Activated T-helper 1 cell treated with anti-CD3 and anti-CD28 coated beads, Interleukin-2, amount 50 U/mL, for 16 hours (primary cell): ENCODE measurements at places on chromosomes 2 and 18.

- DNase-seq, result no peak
These were observed 25.4 kb upstream of the GLI2 start for GRCh38 chr2:120710256-120710655.

DNA sequence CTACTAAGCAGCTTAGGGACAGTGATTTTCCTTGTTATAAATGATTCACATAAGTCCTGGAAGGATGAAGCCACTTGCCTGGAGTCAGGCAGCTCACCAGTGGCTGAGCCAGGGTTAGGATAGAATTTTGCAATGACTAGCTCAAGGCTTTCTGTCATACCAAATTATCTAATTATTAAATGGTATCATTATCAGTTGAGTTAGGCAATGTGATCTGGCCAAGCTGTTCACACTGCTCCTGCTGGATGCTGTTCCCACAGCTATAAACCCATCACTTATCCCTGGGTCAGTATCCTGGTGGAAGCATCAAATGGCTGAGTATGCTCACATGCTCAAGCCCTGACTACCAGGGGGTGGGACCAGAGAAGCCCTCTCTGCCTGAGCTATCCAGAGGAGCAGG lies 235.2 kb downstream of the MTX2 start:
- DNase-seq, result no peak

GRCh38 chr18:28127763-28128658 lies 48.9 kb downstream of the CDH2 start:
- DNase-seq, result no peak

DNA sequence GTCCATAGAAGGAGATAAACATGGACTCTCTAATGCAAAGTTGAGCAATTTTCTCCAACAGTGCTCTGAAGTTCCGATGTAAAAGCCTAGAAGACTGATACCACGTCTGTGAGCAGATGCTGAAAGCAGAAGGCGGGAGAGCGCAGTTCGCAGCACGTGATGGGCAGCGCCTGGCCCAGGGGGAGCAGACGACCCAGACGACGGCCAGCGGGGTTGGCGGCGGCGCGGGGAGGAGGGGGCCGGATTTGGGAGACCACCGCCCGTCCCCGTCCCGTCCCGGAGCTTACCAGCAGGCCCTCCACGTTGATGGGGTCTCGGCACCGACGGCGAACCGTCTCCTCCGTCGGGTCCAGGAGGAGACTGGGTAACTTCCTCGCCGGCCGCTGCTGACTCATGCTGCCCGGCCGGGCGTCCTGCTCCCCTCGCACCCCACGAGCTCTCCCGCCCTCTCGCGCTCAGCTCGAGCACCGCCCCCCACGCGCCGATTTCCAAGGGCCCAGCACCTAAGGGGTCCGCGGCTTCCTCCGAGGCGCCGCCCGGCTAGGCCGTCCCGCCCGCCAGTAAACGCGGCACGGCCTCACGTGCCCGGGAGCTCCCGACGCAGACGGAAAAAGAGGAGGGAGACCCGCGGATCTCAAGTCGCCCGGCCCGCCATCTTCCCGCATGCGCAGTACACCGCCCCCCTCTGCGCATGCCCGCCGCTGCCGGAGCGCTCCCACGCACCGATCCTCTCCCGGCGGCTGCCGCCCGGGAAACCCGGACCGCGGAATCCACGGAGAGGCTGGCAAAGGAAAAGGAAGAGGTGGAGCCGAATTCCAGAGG lies at the start of gene E2F6:
Gene E2F6, minus strand, starts transcription at position 677 of the 822 bp plus-strand sequence. Its CDS starts 282 bp downstream, at position 395.
- peak; percentile 80 for DNase-seq

GRCh38 chr18:23087352-23087751 lies 47.9 kb upstream of the CABLES1 start:
- no peak for DNase-seq

DNA sequence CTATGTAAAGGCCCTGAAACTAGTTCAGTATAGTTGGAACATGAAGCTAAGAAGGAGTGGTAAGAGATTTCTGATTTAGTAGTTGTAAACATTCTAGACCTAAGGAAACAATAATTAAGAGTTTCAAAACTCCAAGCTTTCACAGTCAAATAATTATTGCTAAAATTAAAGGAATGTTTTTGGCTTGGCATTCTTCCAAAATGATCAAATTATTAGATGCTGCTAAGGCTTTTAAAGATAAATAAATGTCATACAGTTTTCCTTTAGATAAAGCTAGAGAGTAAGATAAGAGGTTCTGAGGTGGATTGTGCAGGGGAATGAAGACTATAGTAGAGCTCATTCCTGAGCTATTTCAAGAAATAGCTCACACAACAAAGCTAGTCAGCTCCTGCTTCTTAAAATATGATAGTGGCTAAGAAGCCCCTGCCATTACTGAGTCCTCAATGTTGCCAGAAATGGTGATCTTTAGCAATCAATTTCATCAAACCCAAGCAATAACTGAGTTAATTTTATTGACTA lies 45.3 kb downstream of the ZC3H15 start:
- no peak for DNase-seq

DNA sequence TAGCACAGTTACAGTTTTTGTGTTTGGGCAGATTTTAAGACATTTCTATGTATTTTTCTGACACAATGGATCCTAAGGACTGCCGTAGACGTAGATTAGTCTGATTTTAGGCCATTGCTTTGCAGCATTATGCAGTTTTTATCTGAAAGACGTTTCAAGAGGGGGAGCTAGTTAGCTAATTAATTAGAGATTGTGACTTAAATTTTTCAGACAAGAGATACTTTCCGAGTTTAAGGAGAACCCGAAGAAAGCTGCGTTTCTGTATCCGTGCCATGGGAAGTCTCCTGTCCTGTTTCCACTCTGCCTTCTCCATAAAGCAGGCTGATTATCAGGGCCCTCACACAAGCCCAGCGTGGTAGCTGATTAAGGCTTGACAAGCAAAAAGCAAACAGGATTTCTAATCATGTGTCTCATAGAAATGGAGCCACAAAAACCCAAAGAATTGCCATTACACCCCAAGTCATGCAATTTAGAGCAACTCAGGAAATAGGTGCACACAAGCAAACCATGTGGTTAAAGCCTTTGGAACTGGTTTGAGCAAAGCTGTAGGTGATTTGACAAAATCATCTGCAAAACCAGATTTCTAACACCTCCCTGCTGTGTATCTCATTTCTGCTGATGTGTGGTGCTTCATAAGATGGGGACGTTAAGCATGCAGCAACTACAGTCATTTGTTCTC lies 808.1 kb downstream of the RNF144A start:
- no peak for DNase-seq

GRCh38 chr2:63424329-63425078 lies 163.8 kb downstream of the WDPCP start:
- no peak for DNase-seq

DNA sequence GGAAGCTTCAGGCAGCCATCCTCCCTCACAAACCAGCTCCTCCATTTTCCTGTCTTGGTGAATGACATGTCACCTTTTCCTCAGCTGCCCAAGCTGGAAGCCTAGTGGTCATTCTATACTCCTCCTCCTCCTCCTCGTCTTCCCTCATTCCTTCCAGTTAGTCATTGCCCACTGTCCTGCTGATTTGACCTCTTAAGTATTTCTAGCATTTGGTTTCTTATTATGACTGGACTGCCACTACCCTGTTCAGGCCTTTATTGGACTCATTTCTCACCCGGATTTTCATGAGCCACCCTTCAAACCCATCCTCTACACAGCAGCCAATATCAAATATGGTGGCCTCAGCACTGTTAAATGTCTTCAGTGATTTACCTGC lies 21.9 kb upstream of the MGAT5 start:
- DNase-seq, result no peak

DNA sequence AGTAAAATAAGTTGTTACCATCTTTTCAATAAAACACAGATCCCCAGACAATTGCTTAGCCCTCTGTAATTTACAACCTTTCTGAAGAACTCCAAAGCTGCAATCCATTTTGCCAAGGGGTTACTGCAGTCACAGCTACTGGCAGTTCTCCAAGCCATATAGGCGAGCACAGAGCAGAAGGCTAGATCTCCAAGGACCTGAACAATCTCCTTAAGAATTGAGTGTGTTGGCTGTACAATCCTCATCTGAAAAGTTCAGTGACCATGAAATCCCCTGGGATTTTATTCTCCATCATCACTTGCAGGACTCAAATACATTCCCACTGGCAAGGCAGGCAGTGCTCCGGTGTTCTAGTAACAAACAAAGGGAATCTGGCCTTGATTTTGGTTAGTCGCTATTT lies 103.9 kb upstream of the LRP1B start:
- DNase-seq, result no peak

GRCh38 chr18:66457245-66457644 lies 146.6 kb downstream of the CDH19 start:
- DNase-seq, result no peak

GRCh38 chr18:40687399-40687798 lies 1267.6 kb upstream of the PIK3C3 start:
- DNase-seq, result no peak

DNA sequence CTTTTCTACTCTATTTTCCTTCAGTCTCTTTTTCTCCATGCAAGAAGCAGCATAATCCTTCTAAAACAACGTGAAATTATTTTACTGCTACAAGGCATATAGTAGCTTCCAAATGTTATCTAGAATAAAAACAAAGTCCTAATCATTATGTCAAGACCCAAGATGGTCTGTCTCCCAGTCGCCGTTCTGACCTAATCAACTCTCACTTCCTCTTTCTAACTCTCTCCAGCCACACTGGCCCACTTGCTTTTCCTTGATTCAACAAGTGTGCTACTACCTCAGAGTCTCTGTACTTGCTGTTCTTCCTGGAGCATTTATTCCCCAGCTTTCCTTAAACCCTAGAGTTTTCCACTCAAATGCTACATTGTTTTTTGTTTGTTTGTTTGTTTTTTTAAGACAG lies 1491.2 kb downstream of the LRP1B start:
- DNase-seq, result no peak

DNA sequence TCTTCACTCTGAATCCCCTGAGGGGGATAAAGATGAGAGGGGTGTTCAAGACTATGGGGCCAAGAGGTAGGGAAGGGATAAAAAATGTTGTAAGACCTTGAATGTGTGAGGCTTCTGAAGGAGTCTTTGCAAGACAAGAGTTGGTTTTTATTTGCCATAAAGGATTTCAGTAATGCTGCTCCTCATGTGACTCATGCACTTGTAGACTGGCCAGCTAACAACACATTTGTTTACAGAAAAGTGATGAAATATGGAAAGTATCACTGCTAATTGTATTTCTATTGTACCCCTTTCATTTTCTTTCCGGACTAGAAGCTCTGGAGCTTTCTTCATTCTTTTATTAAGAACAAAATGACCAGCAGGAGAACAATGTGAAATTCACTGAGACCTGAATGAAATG lies 782.1 kb downstream of the EPHA4 start:
- no peak for DNase-seq

- DNase-seq, result no peak
These were observed 103.3 kb downstream of the ZNF516 start for GRCh38 chr18:76391746-76392145.

GRCh38 chr2:169280502-169280901 lies 81.8 kb downstream of the LRP2 start:
- DNase-seq, result no peak

DNA sequence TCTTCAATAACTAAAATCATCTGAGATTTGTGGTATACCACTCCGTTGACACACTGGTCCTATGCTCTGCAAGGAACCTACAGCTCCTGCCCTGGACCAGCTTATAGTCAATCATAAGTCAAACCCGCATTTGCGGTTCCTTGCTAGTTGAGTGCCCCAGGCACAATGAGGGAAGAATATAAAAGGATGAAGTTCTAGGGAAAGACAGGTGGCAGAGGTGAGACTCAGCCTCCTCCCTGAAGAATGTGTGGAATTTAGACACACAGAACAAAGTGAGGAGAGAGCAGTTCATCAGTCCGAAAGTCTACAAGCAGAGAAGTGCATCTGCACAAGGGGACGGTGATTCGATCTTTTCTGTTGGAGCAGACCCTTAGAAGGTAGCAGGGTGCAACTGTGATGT lies 615.0 kb upstream of the FANCL start:
- no peak for DNase-seq

GRCh38 chr2:159712929-159713420 lies 669 bp downstream of the MARCHF7 start:
- no peak for DNase-seq

GRCh38 chr2:102112271-102112670 lies 30.3 kb upstream of the IL1R1 start:
- no peak for DNase-seq

DNA sequence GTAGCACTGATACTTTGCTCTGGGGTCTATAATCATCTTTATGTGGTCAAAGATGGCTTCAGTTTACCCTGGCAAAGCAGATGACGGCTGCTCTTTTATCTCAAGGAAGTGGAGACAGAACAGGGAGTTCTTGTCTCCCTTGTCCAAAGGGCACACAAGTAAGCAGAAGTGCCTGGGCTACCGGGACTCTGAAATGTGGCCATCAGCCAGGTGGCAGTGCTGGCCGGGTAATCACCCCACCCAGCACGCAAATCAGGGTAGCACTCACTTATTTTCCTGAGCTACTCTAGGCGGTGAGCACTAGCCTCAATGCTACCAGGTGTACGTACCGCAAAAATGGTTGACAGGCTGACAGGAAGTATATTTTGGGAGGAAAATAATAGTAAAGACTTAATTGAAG lies 119.7 kb upstream of the ETAA1 start:
- no peak for DNase-seq

DNA sequence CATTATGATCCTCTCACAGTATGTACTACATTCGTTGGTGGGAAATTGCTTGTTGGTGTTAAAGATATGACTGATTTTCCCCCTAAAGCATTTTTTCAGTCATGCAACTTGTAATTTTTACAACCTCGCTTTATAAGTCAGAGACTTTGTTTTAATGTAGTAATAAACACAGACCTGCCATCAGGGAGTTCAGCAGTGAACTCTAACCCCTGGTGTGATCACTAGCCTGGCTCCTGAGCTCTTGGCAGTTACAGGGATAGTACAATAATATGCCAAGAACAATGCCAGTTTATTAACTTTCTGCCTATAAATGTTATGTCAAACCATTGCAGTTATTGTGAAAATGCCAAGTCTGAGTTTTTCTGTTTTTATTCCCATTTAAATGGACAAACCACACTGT lies 93.8 kb downstream of the EDAR start:
- no peak for DNase-seq

- no peak for DNase-seq
These were observed 318.1 kb downstream of the PARD3B start for GRCh38 chr2:204863336-204863735.

- no peak for DNase-seq
These were observed 92.5 kb upstream of the NEUROD1 start for GRCh38 chr2:181772777-181773176.

GRCh38 chr2:177465400-177466138 lies 73.0 kb downstream of the AGPS start:
- DNase-seq, result no peak

DNA sequence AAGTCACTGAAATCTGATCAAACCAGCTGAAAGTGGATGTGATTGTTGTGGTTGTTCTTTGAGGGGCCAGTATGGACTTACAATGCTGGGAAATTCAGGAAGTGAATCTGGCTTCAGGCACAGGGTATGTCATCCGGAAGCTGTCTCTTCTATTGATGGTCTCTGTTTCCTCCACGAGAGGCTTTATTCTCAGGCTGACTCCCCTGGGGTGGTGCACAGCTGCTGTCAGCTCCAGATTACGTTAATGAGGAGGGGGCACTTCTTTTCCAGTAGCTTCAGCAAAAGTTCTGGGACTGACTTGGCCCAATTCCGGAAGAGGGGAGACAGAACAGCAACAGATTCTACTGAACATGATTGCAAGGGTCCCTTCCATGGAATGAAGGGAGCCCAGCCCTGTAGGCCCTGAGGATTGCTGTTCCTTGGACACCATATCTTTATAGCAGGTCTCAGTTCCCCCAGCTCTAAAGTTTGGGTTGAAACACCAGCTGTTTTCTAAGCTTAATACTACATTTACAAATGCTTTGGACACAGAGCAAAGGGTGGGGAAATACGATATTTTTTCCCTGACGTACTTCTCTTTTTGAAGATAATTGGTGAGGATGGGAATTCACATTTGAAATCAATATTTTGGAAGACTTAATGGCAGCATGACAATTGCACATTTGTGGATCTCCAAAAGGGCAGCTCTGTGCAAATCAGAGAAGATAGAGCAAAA lies 400.9 kb downstream of the TSN start:
- no peak for DNase-seq
